ENCODE measurements at places on chromosomes 12 and 14.

DNA sequence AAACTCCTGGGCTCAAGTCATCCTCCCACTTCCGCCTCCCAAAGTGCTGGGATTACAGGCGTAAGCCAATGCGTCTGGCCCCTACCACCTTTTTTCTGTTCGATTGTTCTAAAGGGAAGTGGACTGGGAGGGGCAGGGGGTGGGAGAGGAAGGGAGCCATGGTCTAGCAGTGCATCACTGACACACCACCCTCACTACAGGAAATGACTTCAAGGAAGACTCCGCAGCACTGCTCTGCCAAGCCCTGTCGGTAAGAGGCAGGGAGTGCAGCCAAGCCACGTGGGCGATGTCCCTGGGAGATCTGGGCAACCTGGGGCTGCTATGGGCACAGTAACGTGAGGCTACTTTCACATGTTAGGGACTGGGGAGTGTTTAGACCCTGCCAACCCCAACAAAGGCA, 18.0 kb downstream of the LRRC74A start:
- no peak for DNase-seq

DNA sequence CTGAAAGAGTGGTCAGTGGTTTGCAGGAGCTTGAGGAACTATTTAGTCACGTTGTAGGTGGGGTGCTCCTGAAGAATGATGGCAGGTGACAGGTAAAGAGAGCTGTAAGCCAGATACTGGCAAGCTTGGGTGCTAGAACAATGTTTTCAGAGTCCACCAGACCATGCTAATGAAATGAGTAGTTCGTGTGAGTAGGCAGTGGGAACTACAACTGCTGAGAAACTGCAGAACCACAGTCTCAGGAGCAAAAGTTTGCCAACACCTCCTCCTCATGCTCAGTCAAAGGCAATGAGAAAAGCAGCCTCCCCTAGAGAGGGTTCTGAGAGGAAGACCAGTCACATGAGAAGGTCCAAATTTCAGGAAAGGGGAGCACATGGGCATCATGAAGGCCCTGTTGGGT, 91.3 kb downstream of the PRKD1 start:
- DNase-seq = no peak

- no peak for DNase-seq
These were observed 31.2 kb upstream of the ADGRD1 start for GRCh38 chr12:130922511-130922953.

GRCh38 chr12:116697305-116697704, 40.6 kb downstream of the SPRING1 start:
- no peak for DNase-seq

- peak; percentile 25 for DNase-seq
These were observed 88.3 kb downstream of the OTOGL start for GRCh38 chr12:80187660-80188090.

DNA sequence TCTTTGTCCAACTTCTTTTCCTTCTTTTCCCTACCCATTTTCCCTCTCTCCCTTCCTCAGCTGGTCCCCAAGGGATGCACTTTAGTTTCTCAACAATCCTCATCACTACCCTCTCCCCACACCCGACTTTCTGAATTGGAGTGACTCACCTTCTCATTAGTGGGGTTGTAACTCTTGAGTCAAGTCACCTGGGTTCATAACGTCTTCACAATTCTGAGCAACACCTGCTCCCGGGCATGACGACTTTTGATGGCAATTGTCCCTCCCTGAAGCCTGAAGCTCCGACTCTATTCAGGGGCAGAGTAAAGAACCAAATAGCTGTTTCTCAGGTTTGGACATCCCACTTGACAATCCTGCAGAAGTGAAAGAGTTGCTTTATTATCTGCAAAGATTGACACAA, 82.7 kb upstream of the OTX2 start:
- DNase-seq = no peak

GRCh38 chr14:74647678-74648461, 35.8 kb upstream of the LTBP2 start:
- peak; percentile 7 for DNase-seq

GRCh38 chr12:77435446-77436091, 370.2 kb upstream of the E2F7 start:
- DNase-seq = no peak

GRCh38 chr12:5451251-5451650, 19.3 kb downstream of the NTF3 start:
- DNase-seq = no peak

Measured in NCI-H1092 (cell line).